ENCODE measurements at places on chromosomes 2 and 18.

- DNase-seq, result no peak
Observed at GRCh38 chr2:179201869-179202268, 62.8 kb downstream of the SESTD1 start.

DNA sequence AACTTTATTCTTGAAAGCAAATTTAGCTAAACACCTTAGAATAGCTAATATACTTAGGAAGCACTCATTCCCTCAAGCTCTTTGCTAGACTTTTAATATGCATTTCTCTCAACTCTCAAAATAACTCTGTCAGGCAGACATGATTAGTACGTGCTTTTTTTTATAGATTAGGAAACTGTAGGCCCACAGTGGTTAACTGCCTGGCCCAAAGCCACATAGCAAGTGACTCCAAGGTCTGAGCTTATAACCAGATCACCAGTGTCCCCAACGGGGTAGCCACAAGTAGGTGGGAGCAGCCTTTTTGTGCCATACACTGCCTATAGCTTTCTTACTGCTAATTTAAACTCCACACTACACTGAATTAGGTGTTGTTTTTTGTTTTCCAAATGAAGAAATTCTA, 576.8 kb downstream of the METTL4 start:
- peak; percentile 9 for DNase-seq

- DNase-seq, result no peak
Observed at GRCh38 chr2:19932928-19933327, 31.1 kb upstream of the TTC32 start.

DNA sequence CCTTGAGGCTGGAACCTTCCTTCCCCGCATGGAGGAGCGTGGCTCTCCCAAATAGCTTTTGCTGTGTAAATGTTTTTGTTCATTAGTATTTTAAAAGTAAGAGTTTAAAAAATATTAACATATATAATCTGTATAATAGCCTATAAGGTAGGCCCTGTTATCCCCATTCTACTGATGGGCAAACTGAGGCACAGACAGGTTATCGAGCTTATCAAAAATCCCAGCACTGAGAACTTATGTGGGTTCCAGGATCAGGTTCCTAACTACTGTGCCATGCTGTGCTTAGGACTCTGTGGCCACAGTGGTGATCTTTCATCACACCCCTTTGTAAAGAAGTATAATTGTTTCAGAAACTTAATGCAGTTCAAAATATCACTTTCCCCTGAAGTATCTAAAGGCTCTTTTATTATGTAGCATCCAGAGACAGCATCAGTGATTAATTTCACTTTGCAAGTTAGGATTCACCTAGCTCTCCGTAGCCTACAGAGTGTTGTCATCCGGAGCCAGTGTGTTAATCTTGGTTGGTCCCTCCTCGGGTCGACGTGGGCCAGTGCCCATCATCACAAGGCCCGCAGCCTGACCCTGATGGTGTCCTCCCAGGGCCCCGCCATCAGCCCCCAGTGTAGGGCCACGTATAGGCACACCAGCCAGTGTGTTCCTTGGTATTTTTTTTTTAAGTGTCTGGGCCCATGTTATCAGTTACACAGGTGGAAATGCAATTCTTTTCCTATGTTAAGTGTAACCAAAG, 28.7 kb downstream of the CABLES1 start:
- DNase-seq, result no peak

DNA sequence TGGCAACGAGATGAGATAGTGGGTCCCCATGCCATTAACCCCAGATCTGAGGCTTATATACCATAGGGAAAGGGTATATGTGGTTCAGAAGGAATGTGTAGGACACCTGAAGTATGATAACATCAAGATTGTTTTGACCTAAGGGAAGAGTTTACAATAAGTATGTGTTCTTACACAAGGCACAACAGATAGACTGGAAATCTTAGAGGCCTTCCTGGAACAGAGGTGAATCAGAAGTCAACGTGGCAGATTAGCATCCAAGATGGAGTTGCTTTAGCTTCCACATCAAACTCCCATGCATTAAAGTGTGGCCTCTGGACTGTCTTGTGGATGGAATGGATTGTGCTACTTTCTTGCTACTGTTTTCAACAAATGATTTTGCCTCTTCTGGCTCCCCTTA, 116.6 kb upstream of the NT5C1B start:
- no peak for DNase-seq

- no peak for DNase-seq
Observed at GRCh38 chr2:101230541-101231001, 22.1 kb upstream of the CNOT11 start.

DNA sequence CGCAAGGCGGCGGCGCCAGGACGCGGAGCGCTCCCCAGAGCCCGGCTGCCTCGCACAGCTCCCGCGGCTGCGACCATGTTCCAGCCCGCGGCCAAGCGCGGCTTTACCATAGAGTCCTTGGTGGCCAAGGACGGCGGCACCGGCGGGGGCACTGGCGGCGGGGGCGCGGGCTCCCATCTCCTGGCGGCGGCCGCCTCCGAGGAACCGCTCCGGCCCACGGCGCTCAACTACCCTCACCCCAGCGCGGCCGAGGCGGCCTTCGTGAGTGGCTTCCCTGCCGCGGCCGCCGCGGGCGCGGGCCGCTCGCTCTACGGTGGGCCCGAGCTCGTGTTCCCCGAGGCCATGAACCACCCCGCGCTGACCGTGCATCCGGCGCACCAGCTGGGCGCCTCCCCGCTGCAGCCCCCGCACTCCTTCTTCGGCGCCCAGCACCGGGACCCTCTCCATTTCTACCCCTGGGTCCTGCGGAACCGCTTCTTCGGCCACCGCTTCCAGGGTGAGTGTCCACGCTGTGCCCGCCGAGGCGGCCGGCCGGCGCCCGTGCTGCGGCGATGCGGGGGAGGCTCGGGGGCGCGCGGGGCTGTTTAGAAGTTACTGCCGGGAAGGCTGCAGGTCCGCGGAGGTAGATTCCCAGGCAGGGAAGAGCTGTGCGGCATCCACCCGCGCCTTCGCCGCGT, 696 bp downstream of the EMX1 start:
- DNase-seq, result no peak

- DNase-seq, result no peak
Observed at GRCh38 chr18:55390898-55391297, 197.1 kb downstream of the TCF4 start.

- DNase-seq, result no peak
Observed at GRCh38 chr18:63189041-63189440, 130.5 kb downstream of the BCL2 start.

- DNase-seq, result no peak
Observed at GRCh38 chr18:50638884-50639420, 79.1 kb downstream of the MAPK4 start.

GRCh38 chr18:44786688-44787087, 106.0 kb downstream of the SETBP1 start:
- no peak for DNase-seq

DNA sequence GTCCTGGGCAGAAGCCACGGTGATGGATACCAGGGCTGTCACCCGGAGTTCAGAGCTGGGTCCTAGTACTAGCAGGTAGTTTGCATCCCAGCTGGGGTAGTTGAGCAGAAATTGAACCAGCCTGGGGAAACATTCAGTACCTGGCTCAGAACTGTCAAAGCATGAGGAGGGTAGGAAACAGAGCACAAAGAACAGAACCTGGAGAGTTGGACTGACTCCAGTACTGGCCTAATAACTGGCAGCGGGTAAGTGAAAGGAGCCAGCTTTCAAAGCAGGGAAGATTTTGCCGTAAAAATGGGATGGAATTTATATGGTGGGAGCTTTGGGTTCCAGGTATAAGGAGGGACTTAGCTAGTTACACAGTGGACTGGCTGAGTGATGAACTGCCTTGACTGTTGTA, 23.8 kb downstream of the ATG16L1 start:
- DNase-seq, result no peak

GRCh38 chr18:27206411-27206810, 21.3 kb upstream of the CHST9 start:
- no peak for DNase-seq

DNA sequence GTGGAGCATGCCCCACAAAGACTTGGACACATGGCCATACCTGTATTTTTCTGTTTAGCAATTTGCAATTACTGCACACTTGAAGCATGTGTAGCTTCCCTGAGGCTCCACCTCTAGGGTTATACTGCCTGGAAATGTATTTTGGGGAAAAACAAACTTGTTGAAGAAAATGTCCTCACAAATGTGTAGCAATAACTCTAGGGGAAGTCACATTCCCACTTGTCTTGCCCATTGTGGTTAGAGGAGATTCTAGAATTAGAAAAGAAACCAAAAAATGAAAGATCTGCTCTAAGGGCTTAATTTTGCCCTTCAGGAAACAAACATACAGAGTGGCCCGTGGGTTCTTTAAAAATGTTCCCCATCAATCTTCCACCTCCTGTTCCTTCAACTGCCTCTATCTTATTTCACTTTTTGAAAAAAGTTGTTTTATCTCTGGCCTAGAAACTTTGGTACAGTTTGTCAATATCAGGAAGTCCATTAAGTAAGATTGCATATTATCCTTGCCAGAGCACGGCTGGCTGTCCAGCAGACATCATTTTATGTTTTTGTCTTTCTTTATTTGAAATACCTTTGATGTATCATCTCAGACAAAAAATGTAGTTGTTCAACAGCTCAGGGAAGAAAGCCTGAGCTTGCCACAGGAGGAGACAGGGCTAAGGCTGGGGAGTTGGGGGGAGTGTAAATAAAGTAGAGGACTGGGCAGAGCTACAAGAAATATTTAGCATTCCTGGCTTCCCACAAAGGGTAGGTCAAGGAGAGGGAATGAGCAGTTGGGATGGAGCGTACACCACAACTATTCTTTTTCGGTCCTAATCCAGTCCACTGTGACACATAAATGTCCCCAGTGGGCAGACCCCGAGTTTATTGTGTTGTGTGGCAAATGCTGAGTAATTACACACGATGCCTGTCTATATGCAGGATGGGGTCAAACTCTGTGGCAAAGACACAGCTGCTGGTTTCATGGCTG, 96.8 kb upstream of the CDC42EP3 start:
- DNase-seq, result peak; percentile 3
